ENCODE measurements at places on chromosomes 13 and 19. TPM values are rescaled to one million over a fixed set of nuclear protein-coding genes. Genes with fewer than 3 reads are reported as not detected.

MIA gene
- total RNA-seq, result not detected

ZNF560 gene
- 0.23 TPM for total RNA-seq

KLF5 gene
- total RNA-seq, result 2.8 TPM

TMEM255B gene
- total RNA-seq, result 64.3 TPM
